ENCODE measurements at places on chromosomes 1 and 21.

DNA sequence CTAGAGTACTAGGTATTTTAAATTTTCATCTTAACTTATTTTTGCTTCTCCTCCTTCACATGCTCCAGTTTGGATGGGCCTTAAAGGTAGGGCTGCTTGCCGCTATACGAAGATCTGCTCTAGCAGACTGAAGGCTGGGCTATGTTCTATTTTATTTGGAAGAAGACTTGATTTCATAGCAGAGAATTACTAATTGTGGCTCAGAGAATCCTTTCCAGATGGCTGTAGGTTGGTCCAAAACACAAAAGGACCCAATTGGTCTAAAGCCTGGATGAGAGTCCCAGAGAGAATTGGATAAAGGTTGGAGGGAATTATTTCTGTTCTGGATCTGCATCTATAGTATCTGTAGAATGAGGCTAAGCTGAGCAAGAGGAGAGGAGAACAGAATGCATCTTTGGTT, 719.4 kb upstream of the PTBP2 start:
- no peak for DNase-seq

GRCh38 chr1:5725406-5725805, 266.8 kb downstream of the NPHP4 start:
- no peak for DNase-seq

GRCh38 chr1:160874935-160875334, 10.0 kb downstream of the ITLN1 start:
- no peak for DNase-seq

GRCh38 chr1:94110946-94111740, 9.8 kb downstream of the ABCA4 start:
- DNase-seq, result no peak

- DNase-seq, result no peak
These were observed 82.7 kb downstream of the KCND3 start for GRCh38 chr1:111906816-111907215.

DNA sequence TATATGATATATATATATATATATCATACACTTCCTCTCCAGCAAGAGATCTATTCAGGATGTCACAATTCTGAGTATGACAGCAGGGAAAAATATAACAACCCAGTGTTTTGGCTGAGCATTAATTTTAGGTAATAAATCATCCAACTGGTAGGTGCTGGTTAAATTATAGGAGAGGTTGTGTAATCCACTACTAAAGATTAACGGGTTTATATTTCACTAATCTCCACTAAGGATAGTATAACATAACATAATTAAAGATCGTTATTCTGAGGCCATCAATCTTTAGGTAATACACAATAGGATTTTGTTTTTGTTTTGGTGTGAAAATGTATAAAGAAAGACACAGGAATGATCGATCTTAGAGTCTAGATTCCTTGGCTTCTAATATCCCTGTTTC, 102.2 kb downstream of the COQ8A start:
- DNase-seq, result no peak

DNA sequence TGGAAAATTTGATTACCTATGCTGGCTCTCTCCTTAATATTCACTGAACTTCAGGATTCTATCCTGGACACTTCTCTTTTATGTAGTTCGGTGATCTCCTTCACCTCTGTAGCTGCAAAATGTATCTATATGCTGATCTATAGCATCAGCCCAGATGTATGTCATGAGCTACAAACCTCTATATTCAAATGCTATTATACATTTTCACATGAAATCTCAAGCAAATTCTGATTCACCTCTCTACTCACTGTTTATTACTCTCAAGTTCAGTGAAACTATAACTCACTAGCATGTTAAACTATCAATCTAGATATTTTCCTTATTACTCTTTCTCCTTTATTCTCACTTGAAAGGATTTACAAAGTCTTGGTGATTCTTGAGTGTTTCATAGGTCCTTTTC, 52.2 kb downstream of the PTPRC start:
- DNase-seq, result no peak

- no peak for DNase-seq
These were observed 6.0 kb upstream of the AGO1 start for GRCh38 chr1:35876988-35877387.

GRCh38 chr1:44314452-44314851, 40.6 kb downstream of the ERI3 start:
- no peak for DNase-seq

All from stimulated activated CD8-positive, alpha-beta memory T cell treated with anti-CD3 and anti-CD28 coated beads, Interleukin-4, amount 100 ng/mL, for 1 hour (primary cell).